ENCODE measurements at places on chromosomes 12 and 14. TPM values are rescaled to one million over a fixed set of nuclear protein-coding genes. Genes with fewer than 3 reads are reported as not detected.

- DNase-seq: no peak
These were observed 8.0 kb downstream of the GALNT4 start for GRCh38 chr12:89516633-89517032.

- DNase-seq: no peak
These were observed 582.7 kb downstream of the SLC6A15 start for GRCh38 chr12:84329938-84330337.

The B4GALNT1 gene
- not detected for total RNA-seq

DNA sequence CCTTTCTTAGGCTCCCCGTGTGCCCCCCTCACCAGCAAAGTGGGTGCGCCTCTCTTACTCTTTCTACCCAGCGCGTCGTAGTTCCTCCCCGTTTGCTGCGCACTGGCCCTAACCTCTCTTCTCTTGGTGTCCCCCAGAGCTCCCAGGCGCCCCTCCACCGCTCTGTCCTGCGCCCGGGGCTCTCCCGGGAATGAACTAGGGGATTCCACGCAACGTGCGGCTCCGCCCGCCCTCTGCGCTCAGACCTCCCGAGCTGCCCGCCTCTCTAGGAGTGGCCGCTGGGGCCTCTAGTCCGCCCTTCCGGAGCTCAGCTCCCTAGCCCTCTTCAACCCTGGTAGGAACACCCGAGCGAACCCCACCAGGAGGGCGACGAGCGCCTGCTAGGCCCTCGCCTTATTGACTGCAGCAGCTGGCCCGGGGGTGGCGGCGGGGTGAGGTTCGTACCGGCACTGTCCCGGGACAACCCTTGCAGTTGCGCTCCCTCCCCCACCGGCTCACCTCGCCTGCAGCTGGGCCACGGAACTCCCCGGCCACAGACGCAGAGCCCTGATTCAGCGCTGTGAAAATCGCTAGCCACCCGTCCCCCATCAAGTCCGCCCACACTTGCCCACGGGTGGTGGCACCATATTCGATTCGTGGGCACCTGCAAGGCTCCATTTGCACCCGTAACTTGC, 1.3 kb downstream of the TMEM233 start:
- DNase-seq: peak; percentile 8

DNA sequence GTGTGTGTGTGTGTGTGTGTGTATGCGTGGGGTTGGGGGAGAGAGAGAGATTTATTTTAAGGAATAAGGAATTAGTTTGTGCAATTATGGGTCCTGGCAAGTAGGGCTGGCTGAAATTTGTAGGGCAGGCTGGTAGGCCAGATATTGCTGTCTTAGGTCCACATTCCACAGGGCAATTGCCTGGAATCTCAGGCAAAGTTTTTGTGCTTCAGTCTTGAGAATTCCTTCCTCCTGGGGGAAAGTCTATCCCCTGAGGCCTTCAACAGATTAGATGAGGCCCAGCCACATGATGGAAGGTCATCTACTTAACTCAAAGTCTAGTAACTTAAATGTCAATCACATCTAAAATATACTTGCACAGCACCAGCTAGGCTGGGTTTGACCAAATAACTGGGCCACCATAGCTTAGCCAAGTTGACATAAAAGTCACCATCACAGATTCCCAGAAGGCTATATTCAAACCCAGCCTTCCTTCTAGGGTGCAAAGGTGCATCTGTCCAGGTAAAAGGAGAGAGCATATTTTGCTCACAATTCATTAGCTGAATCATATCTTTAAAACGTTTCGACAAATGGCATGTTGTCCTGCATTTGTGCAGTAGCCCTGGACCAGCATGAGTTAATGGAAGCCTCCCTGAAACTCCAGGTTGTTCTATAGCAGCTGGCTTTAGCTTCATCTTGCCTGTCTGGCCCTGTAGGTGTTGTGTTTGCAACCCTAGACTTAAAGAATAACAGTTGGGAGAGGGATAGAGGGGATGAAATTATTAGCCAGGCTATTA, 63.1 kb downstream of the C14orf132 start:
- no peak for DNase-seq

The KRT73 gene
- not detected for total RNA-seq

- DNase-seq: no peak
These were observed 490.9 kb upstream of the TBX3 start for GRCh38 chr12:115174920-115175319.

The TAS2R50 gene
- 3.1 TPM for total RNA-seq

GRCh38 chr12:121793440-121793837, at the start of gene RHOF:
Gene RHOF (minus strand): TSS chr12:121793688. CDS start chr12:121793633, 55 bp downstream.
- DNase-seq: no peak

- peak; percentile 96 for DNase-seq
These were observed at the start of gene PHETA1 for GRCh38 chr12:111368788-111369495. Gene PHETA1 (minus strand): TSS chr12:111369095. CDS start chr12:111363427, 5,668 bp downstream.

DNA sequence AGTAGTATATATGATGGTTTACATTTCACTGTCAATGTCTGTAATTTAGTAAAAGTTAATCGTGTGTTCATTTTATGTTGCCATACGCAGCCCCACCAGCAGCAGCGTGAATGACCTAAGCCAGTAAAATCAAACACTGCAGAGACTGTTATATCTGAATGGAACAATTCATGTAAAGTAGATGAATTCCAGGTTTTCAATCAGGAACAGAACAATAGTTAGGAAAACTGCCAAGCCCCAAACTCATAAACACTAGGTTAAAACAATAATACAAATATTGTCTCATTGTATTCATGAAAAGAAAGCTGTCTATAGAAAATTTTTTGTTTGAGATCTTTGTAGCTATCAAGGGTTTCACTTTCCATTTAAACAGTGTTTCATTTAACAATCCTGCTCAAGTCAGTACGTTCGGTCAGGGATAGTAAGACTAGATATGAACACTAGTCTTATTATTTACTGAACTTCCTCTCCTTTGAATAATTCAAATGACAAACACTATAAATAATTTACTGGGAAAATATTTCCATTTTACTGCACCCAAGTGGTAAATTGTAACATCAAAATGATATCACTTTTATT, 256.8 kb upstream of the FLRT2 start:
- DNase-seq: no peak

DNA sequence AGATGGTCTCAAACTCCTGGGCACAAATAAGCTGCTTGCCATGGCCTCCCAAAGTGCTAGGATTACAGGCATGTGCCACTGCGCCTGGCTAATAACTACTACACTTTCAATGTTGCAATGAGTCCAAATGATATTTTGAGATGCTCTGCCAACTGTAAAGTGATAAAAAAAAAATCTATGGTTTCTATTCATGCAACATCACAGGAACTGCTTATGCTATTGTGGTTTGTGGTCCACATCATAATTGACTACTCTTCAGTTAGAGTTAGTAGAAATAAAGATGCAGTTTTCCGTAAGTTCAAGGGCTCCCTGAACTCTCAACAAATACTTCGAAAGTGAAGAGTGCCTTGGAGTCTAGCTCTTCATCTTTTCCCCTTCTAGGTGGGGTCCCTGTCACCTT, 239.4 kb downstream of the C12orf75 start:
- no peak for DNase-seq

The MMP19 gene
- 23.4 TPM for total RNA-seq

GRCh38 chr12:2982361-2982760, 23.2 kb downstream of the TEAD4 start:
- DNase-seq: peak; percentile 96

- no peak for DNase-seq
These were observed 21.2 kb downstream of the DGLUCY start for GRCh38 chr14:91135039-91135438.

- peak; percentile 38 for DNase-seq
These were observed 67.2 kb downstream of the TESC start for GRCh38 chr12:117031843-117032592.
